RKO (cell line): ENCODE measurements at places on chromosomes 1 and 21.
A peak's percentile ranks its signal among the peaks of the same experiment; 100 is the strongest.

DNA sequence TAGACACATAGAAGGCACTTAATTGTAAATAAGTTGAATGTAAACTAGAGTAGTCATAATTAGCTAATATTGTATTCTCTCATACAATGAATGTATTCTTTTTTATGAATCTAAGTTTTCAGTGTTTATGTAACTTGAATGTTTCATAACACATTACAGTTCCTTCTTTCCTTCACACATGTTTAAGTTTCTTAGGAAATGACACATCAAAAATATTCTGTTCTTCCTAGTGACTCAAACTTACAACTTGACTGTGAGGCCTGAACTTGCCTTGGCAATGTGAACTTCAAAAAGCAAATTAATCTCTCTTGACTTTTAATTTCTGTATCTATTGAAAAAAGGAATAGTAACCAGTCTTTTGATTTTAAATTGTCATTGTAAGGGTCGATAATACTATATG lies 700.1 kb downstream of the KCNT2 start:
- DNase-seq: peak; percentile 55

GRCh38 chr1:159755451-159756007 lies 25.2 kb upstream of the DUSP23 start:
- no peak for DNase-seq

DNA sequence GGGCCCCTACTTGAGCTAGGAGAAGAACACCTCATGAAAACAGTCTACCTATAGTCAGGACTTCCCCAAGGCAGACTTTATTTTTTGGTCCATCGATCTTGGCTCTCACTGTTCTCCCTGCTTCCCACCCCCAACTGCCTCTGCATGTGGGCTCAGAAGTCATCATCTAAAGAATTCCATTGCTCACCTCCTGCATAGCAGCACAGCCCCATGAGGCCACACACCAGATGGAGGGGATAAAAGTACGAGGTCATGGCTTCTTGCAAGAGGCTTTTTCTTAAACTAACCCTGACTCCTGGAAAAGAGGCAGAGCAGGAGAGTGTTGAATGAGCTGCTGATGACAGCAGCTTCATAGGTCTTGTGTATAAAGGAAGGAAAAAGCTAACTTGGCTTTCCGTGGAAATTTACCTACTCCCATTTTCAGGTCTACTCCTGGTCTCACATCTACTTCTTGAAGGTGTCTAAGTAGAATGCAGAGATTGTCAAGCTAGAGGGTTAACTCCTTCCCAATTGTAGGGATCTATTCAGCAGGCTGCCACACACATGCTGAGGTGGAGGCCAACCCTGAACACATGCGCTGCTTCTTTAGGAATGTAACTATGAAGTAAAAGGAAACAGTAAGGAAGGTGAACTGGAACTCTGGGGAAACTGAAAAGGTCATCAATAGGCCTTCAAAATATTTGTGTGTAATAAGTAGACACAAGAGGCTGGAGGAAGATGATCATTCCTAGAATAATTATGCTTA lies 18.7 kb downstream of the WNT2B start:
- DNase-seq: no peak

DNA sequence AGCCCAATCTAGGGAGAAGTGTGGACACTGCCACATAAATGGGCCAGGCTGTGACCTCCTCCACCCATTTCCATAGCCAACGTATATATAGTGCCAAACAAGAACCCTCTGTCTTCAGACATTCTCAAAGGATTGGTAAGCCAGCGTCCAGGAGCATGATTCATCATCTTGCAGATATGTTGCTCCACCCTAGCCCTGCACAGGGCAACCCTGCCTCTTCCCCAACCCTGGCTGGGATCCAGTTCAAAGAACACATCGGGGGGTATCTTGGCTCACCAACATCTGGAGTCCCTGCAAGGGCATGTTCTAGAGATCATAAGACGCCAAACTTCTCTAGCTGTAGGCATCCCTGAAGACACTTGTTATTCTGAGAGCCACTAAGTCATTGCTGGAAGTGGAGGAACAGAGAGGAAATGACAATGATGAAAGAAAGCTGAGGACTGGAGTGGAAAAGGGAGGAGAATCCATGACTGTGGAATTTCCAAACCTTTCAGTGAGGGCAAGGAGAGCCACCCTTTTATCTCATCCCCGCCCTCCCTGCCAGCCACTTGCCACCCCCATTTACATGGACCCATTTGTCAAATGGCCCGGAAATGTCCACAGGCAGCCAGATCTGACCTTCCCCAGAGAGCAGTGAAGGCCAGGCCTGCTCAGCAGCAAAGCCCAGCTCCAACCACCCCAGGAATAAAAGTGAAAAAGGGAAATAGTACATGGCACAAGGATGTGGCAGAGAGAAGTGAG lies 144.1 kb upstream of the CTTNBP2NL start:
- no peak for DNase-seq

GRCh38 chr1:63368131-63368530 lies 704 bp downstream of the ALG6 start:
- peak; percentile 43 for DNase-seq

- DNase-seq: no peak
Measured at GRCh38 chr1:168466714-168467131, 77.1 kb downstream of the XCL2 start.

- no peak for DNase-seq
Measured at GRCh38 chr1:100810360-100810759, 84.3 kb downstream of the EXTL2 start.

- no peak for DNase-seq
Measured at GRCh38 chr1:37167479-37167878, 133.2 kb upstream of the GRIK3 start.

- no peak for DNase-seq
Measured at GRCh38 chr21:16773206-16773605, 739.6 kb upstream of the CXADR start.

- no peak for DNase-seq
Measured at GRCh38 chr1:230253150-230253549, 173.0 kb downstream of the PGBD5 start.

DNA sequence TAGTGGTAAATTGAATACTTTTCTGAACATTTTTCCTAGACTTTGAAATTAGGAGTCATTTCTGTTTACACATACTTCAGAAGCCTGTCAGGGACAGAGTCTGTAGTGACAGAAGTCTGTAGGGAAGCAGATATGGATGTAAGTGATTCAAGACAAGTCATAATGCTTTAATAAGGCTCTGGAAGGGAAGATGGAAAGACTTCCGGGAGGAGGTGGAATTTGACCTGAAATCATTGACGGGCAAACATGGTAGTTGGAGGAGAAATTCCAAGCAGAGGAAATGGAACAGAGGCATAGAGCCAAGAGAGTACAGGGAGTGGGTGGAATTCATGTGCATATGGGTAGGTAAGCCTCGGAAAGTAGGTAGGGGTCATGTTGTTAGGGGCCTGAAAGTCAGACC lies 22.5 kb downstream of the CAMTA1 start:
- DNase-seq: no peak

DNA sequence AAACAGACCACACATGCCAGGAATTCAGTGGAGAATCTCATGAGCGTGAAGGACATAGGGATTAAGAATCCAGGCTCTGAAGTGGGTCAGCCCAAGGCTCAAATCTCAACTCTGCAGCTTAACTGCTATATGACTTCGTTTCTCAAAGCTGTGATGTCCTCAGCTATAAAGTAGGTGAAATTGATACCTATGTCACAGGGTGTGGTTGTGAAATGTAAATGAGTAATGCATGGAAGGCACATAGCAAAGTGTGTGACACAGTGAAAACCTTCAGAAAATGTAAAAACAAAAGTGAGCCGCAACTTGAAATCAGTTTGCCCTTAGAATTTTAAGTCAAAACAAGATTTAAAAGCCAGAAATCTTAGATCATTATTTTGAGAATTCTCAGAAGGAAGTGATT lies 145.7 kb upstream of the PRMT6 start:
- no peak for DNase-seq

- DNase-seq: peak; percentile 3
Measured at GRCh38 chr1:96660503-96660902, 61.1 kb upstream of the PTBP2 start.

- DNase-seq: no peak
Measured at GRCh38 chr1:22919341-22920025, 53.2 kb downstream of the LACTBL1 start.

DNA sequence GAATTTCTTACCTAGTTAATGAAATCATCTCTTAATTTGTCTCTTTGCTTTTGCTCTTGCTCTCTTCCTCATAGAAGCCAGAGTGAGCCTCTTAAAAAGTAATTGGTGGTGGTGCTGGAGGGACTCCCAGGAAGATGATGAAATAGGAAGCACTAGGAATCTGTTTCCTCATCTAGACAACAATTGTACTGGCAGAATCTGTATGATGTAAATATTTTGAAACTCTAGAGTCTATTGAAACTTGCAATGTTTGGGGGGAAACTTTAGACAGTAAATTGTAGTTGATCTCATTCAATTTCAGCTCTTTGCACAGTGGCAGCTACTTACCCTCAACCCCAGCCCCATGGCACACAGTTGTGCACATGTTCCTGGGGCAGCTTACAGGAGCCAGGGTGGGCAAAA lies 10.6 kb downstream of the RGSL1 start:
- no peak for DNase-seq

DNA sequence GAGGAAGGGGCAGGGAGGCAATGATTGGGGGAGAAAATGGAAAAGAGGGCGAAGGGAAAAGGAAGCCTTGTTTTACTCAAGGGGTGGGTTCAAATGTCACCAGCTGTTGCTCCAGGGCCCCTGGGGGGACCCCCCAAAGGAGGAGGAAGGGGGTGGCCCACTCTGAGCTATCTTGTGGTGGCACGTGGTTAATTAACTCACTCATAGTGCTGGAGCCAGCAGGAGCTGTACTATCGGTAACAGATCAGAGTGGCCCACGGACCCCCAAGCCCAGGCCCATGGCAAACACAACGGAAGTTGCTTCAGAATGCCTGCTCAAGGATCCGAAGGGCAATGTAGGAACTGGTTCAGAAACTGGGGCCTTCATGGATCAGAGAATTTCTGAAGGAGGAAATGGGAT lies 7.2 kb downstream of the TFF2 start:
- no peak for DNase-seq

DNA sequence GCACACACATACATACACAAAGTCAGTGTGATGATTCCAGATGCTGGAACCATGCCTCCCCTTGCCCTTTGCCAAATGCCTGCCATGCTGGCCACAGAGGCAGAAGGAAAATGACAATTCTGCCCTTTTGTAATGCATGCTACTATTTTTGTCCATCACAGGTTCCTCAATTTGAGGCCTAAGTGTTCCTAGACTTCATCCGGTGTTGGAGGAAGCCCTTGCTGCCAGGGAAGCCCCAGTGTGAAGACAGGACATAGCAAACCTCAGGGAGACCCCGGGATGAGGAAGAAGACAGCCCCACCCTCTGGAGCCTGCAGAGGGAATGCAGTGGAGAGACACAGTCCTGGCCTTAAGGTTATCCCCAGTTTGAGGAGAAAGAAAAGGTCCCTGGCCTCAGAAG lies 14.4 kb downstream of the PRR9 start:
- no peak for DNase-seq
